Amniotic stem cell (primary cell): ENCODE measurements at places on chromosomes 11 and 22.

GRCh38 chr11:12724301-12725054 lies 50.3 kb downstream of the TEAD1 start:
- peak; percentile 27 for DNase-seq

DNA sequence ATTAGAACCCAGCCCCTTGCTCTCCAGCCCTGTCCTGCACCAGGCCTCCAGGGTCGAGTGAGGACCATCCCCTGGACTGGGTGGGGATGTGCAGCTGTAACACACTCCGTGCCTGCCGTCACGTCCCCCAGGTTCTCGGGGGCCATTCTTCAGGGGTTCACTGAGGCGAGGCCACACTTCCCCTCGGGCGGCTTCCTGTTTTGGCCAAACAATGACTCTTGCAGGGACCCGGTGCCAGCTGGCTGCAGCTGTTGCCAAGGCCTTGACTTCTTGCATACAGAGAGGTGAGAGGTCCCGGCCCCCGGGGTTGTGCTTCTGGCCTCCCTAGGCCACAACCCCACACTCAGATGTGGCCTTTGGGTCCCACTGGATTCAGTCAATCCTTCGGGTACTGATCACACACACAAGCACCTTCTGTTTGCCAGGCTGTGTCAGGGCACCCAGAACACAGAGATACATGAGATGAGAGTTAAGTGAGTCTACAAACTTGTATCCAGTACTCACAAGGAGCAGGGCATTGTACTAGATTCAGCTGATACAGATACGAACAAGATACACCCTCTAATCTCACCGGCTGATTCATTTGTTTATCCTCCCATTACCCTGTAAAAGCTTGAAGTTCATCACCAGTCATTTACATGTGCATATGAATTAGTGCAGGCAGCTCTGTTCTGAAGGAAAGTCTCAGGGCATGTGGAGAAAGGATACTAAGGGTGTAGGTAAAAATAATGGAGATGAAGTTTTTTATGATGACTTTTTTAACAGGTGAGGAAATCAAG lies 32.9 kb downstream of the LRRC32 start:
- no peak for DNase-seq

GRCh38 chr11:66322732-66323427 lies 6.0 kb upstream of the CD248 start:
- no peak for DNase-seq

DNA sequence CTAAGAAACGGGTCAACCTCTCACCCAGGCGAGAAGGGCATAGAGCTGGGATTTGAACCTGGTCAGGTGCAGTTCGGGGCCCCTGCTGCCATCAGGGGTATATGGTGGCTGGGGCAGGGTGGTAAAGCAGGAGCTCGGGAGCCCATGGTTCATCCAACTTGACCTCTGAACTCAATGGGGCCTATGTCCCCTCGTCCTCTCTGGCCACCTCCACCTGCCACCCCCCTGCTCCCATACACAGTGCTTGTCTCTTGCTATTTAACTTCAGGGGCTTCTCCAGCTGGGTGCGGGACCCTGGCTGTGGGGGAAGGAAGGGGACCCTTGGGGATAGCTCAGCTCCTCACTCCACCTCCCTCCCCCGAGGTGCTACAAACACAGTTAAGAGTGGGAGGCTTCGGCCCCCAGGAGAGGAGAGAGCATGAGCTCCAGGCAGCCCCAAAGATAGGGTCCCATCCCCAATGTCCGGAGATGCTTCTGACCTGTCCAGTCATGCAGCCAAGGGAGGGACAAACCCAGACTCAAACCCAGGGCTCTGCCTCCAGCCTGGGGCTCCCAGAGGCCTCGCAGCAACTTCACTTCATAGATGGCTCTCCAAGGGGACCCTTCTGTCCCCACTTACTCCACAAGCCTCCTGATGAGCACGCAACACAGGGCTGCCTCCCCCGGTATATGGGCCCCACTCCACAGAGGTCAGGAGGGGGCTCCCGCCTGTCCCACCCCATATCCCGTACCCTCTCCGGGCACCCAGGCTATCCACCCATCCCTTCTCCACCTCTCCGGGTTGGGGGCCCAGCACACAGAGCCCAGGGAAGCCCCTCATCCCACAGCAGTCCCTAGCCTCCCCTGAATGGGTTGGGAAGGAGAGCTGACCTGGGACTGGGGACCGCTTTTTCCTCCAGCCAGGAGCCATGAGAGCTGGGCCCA lies 712 bp downstream of the IL2RB start:
- no peak for DNase-seq
